AG09309 (cell line): ENCODE measurements at places on chromosomes 7 and 10.
A peak's percentile ranks its signal among the peaks of the same experiment; 100 is the strongest.

- no peak for DNase-seq
These were observed 17.8 kb upstream of the CCNJ start for GRCh38 chr10:96025566-96025965.

DNA sequence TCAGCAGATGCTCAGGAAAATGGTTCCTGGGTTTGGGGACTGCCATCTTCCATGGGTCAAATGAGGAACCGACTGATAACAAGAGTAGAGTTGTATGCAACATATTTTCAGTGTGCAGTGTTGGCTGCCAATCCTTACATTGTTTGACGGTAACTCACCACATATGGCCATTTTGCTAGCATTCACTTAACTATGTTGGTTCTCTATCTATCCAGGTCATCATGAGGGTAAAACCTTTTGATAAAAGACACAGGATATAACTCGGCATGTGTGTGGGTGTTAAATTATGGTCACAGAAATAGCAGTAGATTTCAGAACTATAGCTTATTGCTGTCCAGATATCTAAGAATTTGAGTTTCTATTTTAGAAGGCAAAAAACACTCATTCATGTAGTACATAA lies 140.7 kb upstream of the AOAH start:
- DNase-seq, result no peak

DNA sequence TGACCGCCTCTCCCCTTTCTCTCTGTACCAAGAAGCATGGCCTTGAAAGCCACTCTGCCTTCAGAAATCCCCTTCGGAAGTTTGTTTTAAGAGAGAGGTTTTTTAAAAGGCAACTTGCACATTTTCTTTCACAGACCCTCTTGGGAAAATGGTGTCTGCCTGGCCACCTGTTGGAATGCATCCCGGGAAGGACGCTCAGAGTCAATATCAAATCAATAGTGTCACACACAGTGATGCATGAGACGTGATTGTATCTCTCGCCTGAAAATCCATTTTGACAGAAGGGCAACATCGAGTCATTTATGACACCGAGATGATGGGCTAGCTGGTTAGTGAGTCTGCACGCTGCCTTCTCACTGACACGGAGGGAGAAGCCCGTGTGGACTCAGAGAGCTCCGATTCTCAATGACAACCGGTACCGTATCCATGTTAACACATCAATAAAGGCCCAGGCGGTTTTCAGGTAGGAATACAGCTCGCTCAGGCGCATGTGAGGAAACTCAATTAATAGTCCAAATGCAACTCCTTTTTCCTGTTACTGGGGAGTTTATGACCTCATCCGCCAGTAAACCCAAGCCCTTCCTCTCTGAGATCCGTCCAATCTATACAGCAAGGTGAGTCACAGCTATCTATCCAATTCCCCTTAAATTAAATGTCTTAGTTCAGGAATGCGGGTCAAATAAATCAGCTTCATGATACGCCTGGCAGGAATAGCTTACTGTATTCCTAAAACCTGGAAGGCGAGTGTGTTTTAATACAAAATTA lies 621.5 kb upstream of the MKI67 start:
- DNase-seq, result no peak

DNA sequence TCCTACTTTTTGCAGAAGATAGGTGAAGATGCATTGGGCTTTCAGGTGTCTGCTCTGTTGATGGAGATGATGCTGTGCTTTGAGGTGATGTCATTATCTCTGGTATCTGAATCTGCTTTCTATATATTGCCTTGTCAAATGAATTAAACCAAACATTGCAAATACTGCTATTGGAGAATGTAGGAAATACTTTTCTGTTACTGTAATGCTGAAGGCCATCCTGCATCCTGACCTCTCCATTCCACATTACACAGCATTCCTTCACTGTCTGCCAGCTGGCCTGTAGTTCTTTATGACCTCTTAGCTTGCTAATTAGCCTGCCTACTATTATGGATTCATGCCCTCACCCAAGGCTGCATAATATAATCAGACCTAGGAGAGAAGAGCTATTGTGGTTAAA lies 73.2 kb downstream of the VCL start:
- peak; percentile 57 for DNase-seq

GRCh38 chr7:99837649-99838361 lies 10.0 kb downstream of the CYP3A43 start:
- no peak for DNase-seq

- DNase-seq, result no peak
These were observed 48.8 kb upstream of the ANTXRL start for GRCh38 chr10:46237815-46238510.
